ENCODE measurements at places on chromosomes 2 and 18.
A peak's percentile ranks its signal among the peaks of the same experiment; 100 is the strongest.

- no peak for DNase-seq
Measured at GRCh38 chr2:18356676-18357075, 203.8 kb downstream of the RDH14 start.

GRCh38 chr2:179579800-179580199, 281.6 kb downstream of the ZNF385B start:
- peak; percentile 63 for DNase-seq

- DNase-seq = no peak
Measured at GRCh38 chr18:5463390-5463789, 80.4 kb downstream of the EPB41L3 start.

GRCh38 chr2:219562049-219563020, 9.0 kb downstream of the OBSL1 start:
- no peak for DNase-seq

Measured in spinal cord (tissue), 10 donors.